Peyer's patch (tissue), 4 donors: ENCODE measurements at places on chromosomes 2 and 18. TPM values are rescaled to one million over a fixed set of nuclear protein-coding genes. Genes with fewer than 3 reads are reported as not detected.

- no peak for DNase-seq
Measured at GRCh38 chr2:99698896-99699295, 209.1 kb upstream of the REV1 start.

Gene ANKRD30B
- total RNA-seq, result not detected

GRCh38 chr2:37916512-37917082 lies 8.5 kb upstream of the RMDN2 start:
- no peak for DNase-seq

DNA sequence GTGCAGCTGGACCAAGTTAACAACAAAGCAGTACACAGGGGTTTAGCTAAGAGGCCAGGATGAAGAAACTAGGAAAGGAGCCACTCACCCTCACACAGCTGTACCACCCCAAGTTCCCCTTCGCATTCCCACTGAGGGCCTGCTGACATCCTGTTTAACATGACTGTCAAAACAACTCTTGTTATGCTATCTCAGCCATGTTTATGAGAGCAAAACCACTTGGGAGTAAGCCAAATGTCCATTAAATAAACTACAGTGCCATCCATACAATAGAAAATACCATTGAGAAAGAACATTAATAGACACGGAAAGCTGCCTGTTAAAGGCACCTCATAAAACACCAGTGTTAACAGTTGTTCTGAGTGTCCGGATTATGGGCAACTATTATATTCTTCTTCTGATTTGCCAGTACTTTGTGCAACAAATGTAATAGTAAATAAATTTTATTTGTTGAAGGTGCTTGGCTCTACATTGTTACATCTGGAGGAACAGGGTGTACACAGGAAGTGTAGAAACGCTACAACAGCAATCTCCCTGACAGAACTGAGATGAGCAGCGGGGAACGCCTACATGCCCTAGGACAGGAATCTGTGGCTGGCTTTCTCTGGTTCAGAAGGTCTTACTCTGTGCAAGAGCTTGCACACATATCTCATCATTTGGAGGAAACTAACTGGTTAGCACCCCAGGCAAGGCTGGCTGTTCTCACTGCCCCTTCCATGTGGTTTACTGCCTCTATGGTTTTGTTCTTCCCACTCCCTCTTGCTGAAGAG lies 85.6 kb downstream of the EHD3 start:
- DNase-seq, result peak; percentile 63

- peak; percentile 54 for DNase-seq
Measured at GRCh38 chr2:202109737-202110184, 36.7 kb downstream of the KIAA2012 start.

- no peak for DNase-seq
Measured at GRCh38 chr2:110731064-110731463, 1.3 kb upstream of the ACOXL start.

GRCh38 chr2:27451095-27451494 lies 8.9 kb downstream of the KRTCAP3 start:
- no peak for DNase-seq

Gene SERPINB11
- not detected for total RNA-seq

DNA sequence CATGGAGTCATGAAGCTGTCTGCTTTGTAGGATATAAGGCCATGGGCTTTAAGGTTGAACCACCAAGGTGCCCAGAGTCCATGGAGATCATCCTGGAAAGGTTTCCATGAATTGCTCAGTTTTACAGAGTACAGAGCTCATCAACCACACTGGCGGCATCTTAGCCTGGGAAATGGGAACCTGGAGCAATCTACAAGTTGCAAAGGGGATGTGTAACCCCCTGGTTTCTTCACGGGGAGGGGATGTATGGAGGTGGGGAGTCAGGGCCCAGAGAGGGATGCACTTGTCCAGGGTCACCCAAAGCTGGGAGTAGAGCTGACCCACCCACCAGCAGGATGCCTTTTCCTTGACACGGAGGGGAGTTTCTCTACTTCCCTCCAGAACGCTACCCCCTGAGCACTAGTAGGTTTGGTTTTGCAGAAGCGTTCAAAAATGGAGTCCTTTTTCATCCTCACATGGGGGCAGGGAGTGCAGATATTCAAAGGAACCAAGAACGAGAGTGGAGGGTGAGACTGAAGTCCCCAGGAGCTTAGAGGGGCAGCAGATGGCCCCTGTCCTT lies 7.2 kb downstream of the TMEM37 start:
- no peak for DNase-seq

Gene SKOR2
- total RNA-seq, result not detected

- DNase-seq, result no peak
Measured at GRCh38 chr2:65397122-65397521, 35.3 kb downstream of the SPRED2 start.

GRCh38 chr2:237431372-237431771 lies 17.4 kb upstream of the COL6A3 start:
- DNase-seq, result no peak

Gene RNF152
- total RNA-seq, result 88.9 TPM

Gene ABHD1
- not detected for total RNA-seq

- no peak for DNase-seq
Measured at GRCh38 chr2:181152701-181153100, 172.3 kb downstream of the UBE2E3 start.

DNA sequence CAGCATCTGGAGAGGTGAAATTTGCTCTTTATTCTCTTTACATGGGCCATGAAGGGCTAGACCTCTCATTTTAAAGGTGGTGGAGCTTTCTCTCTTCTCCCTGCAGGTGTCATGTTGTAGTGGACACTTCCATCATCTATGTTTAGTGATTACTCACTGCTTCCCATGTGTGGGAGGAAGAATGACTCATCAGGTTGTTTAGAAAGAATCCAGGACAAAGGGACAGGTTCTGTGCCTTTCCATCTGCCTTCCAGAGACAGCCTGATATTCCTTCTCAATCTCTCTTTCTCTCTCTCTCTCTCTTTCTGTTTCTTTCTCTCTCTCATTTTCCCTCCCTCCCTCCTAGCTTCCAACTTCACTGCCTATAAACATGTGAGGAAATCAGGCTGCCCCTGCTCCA lies 38.7 kb downstream of the SCG2 start:
- no peak for DNase-seq

DNA sequence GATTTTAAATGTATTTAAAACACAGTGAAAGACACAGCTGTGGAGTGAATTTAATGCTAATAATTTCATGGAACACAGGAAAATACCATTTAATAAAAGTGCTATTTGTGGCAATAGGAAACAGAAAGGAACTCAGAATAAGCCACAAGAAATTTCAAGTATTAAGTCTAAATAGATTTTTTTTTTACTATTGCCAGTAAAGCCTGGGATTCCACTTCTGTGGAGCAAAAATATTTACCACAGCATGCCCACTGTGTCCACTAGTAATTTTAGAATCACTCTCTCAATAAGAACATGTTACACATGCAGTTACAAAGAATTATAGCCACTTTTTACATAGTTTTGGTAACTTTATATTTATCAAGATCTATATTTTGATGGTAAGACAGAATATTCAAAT lies 17.2 kb downstream of the KCTD18 start:
- DNase-seq, result no peak

Gene CTNNA2
- not detected for total RNA-seq

GRCh38 chr18:32770054-32770665 lies 2.7 kb downstream of the KLHL14 start:
- DNase-seq, result peak; percentile 59

- no peak for DNase-seq
Measured at GRCh38 chr2:216149741-216150140, 40.6 kb downstream of the XRCC5 start.

DNA sequence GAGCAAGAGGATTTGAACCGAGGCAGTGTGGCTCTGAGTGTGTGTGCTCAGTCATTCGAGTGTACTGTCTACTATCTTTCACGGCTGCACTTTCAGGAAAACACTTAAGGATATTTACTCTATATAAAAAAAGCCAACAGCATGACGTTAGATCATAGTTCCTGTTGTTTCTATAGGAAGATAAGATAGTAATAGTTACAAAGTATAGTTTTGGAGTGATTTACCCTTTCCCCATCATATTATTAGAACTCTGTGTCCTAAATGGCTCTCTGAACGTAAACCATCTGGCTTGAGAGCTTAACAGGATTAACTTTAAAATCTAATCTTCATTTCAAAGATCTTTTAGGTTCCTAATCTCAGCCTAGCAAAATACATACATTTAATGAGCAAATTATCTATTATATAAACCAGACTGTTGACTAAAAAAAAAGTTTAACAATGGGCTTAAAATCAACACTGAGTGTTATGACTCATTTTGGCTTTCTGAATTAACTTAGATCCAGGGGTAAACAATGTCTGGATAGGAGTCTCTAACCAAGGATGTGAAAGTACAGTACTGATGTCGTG lies 150.3 kb upstream of the DNMT3A start:
- DNase-seq, result no peak

Gene FTCDNL1
- total RNA-seq, result 1.9 TPM

Gene ERMN
- total RNA-seq, result 0.38 TPM

- DNase-seq, result no peak
Measured at GRCh38 chr18:29004921-29005320, 828.0 kb upstream of the CDH2 start.

GRCh38 chr2:85516653-85517389 lies 22.1 kb upstream of the MAT2A start:
- DNase-seq, result peak; percentile 69

Gene ALPI
- total RNA-seq, result 473 TPM

DNA sequence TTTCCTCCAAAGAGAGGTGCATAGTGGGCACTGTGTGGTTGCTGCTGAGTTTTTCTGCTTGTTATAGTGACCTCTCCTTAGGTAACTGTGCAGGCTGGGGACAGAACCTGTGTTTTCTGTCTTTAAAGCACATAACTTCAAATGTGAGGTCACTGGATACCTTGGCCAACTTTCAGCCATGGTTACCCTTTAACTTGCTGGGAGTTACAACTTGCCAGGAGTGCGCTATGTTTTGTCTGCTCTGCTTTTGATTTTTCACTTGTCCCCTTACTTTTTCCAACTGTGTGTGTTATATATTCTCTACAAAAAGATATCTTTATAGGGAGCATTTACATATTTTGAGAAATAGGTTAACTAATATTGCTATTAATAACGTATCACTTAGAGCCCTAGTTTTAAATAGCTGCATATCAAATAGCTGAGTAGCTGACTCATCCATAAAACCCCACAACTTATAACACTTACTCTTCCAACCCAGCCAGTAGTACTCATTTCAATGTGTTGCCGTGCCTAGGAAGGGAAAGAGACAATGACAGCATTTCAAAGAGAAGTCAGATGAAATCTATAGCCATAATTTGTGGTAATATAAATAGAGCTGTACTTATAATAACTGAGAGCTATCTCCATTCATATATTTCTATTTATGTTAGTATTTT lies 51.6 kb downstream of the DPP4 start:
- no peak for DNase-seq

DNA sequence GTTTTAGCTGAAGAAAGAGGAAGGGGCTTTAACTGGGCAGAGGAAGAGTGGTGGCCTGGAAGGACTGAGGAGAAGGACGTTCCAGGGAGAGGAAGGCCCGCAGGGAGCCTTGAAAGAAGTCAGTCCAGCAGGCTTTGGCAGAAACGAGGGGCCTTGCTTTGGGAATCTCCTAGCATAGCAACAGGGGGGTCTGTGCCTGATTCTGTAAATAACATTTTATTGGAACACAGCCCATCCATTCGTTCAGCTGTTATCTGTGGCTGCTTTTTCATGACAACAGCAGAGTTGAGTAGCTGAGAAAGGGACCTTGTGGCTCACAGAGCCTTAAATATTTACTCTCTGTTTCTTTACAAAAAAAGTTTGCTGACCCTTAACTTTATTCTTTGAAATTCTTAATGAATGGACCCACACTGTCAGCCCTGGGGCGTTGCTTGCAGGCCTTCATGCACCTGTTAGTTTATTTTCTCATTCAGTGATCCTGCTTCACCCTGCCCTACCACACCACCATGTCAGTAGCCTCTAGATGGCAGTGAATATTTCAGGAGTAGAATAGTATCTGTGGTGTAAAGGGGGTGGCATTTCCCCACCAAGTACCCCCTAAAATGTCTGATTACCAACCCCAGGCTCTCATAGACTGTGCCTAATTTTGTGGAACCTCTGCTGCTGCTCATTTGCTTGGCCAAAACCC lies 61.0 kb downstream of the MGAT5 start:
- DNase-seq, result no peak

DNA sequence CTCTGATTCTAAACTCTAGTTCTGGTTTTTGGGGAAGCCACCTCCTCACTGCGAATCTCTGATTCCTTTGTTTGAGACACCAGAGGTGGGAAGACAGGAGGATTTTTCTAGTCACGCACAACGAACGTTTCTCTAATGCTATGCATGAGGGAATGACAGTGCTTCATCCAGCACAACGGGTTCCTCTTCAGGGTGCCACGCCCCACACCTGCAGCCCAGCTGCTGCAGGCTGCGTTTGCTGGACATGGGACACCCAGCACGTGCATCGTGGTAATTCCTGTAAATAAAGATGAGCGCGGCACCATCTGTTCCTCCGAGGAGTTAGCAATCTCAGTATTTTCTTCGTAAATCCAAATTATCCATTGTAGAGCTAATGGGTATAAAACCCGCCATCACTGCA lies 37.5 kb upstream of the TPO start:
- no peak for DNase-seq

GRCh38 chr18:1665079-1665478 lies 760.4 kb downstream of the ADCYAP1 start:
- no peak for DNase-seq

GRCh38 chr2:235494716-235495372 lies 1.0 kb downstream of the AGAP1 start:
- no peak for DNase-seq

GRCh38 chr2:198146346-198146940 lies 342.1 kb downstream of the PLCL1 start:
- DNase-seq, result no peak

DNA sequence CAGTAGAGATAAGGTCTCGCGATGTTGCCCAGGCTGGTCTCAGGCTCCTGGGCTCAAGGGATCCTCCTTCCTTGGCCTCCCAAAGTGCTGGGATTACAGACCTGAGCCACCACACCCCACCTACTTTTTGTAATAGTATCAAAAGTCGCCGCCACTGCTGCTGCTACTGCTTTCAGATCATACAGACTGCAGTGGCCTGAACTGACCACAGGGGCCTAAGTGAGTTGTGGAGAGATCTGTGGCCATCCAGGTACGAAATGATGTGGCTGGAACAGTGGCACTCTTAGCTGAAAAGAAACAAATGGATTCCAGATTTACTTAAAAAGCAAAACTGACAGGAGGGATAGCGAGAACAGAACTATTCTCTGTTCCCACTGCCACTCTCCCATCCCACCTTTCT lies 32.9 kb upstream of the POMC start:
- DNase-seq, result no peak

Gene AGAP1
- total RNA-seq, result 55.7 TPM

DNA sequence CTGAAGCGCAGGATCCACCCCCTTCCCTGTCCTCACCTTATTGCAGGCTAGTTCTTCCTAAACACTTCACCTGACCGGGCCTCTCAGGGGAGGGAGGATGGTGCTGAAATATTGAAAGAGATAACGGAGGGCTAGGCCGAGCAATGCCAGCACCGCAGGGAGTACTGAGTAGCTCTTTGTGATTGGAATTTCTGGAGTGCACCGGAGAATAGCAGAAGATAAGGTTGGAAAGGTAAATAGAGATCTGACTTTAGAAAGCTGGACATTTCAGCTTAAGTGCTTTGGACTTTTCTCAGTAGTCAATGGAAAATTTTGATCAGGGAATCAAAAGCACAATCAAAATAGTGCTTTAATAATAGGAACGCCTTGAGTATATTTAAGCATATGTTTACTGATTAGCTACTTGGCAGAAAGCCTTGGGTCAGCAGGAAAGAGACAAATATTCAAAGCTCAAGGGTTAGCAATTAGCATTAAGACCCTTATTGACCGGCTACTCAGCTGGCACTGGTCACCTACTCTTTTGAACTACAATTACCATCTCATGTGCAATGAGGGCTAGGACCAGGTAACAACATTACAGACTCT lies 142.9 kb upstream of the NDUFV2 start:
- DNase-seq, result no peak
